ENCODE measurements at places on chromosomes 7 and 10.
A peak's percentile ranks its signal among the peaks of the same experiment; 100 is the strongest.

DNA sequence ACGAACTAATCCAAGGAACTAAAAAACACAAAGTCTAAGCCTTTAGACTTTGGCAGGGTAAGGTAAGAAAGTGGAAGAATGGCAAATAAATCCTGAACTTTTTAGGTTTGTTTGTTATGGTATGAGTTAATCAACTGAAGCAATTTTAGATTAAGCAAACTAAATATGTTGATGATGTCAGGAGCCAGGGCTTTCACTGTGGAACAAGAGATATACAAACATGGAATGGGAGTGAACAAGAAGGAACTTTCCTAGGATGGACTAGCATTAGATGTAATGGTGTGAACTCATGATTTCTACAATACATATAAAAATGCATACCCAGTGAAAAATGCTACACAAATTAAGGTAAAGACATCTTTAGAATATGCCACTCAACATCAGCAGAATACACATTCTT is 35.8 kb downstream of the NT5C2 start:
- no peak for DNase-seq

DNA sequence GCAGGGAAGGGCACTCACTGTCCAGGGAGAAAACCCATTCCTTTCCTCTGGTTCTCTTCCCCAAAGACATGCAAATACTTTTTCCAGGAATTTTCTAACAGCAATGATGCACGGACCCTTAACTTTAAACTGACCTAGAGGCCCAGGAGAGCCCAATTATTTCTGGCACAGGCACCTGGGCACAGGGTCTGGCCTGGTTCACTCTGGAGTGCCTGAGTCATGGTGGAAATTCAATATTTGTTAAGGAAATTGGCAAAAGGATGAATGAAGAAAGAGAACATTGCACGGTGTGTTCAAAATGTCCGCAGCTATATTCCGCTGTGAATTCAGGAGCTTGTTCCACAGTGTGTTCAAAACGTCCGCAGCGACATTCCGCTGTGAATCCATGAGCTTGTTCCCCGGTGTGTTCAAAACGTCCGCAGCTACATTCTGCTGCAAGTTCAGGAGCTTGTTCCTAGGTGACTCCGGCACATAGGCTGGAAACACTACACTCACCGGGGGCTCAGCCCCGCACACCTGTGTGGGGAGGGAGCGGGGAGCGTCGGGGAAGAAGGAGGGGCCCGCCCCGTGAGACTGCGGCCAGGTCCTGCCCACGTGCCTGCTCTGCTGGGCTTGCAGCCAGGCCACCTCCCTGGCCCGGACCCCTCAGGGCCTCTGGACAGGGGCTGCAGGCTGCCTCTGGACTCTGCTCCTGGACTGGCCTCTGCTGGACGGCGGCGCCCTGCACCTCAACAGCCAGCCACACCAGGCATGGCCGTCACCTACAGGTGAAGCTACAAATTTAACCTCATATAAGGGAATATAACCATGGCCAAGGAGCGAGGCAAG is 72.0 kb upstream of the FAM20C start:
- DNase-seq, result no peak

- no peak for DNase-seq
Measured at GRCh38 chr10:78437407-78437768, 403.7 kb downstream of the RPS24 start.

DNA sequence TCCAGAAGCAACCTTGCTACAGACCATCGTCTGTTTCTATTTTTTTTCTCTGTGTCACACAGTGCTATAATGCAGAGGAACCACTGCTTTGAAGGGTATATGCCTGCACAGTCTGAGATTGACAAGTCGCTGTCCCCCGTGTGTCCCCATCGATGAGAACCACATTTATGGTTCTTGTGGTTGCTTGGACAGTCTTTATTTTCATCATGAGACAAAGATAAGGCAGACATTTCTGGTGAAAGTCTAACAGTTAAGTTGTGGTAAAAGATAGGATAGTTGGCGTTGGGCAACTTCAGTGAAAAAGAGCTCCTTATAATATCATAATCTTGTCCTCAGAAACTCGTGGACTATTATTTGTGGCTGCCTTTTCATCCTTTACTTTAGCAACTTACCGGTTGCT is 6.3 kb upstream of the AKR1E2 start:
- no peak for DNase-seq

- DNase-seq, result no peak
Measured at GRCh38 chr10:49375611-49376010, 20.3 kb downstream of the DRGX start.

GRCh38 chr7:3312583-3312982 is 11.5 kb downstream of the SDK1 start:
- DNase-seq, result no peak

DNA sequence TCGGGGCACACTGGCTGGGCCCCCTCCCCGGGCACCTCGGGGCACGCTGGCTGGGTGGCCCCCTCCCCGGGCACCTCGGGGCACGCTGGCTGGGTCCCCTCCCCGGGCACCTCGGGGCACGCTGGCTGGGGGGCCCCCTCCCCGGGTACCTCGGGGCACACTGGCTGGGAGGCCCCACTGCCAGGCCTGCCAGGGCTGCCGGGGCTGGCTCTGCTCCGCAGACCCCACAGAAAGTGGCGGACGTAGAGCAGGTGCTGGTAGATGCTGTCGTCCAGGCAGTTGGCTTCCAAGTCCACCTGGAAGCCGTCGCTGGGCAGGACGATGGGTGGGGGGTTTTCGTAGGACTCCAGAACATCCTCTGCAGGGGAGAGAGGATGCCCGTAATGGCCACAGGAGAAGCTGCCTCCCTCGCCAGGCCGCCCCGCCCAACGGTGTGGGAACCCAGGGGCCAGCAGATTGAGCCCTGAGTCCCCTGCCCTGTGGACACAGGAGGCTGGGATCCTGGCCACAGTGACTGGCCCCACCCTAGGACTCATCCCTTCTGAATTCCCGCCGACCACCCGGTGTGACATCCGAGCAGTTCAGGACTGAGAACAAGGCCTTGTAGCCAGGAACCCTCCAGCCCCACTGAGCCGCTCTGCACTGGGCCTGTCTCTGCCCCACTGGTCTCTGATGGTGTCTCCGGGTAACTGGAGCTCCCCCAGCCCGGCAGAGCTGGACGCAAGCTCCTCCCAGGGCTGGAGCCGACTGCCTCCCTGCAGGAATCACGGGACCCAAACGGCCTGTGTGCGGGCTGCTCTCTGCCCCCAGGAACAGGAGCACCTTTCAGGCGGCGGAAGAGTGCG is 28.2 kb downstream of the AP5Z1 start:
- DNase-seq, result no peak

- DNase-seq, result no peak
Measured at GRCh38 chr10:14875941-14876340, 2.7 kb upstream of the SUV39H2 start.

- DNase-seq, result no peak
Measured at GRCh38 chr10:3978174-3978573, 193.2 kb upstream of the KLF6 start.

GRCh38 chr7:151308791-151309190 is 32.8 kb upstream of the NUB1 start:
- DNase-seq, result no peak

DNA sequence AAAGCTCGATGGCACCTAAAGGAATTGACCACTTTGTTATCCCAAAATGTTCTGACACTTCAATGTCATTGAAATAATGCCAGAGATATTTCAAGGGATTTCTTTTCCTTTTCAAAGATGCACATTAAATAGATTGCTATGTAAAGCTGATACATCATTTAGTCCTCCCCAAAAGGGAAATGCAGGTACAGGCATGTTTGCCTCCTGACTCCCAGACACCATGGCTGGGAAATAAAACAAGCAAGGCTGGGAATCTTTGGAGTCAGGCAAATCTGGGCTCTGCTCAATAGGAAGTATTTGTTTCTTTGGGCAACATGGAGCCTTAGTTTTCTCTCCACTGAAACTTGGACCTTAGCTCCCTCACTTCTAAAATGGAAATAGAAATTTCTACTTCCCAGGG is 230.8 kb upstream of the LRRTM3 start:
- DNase-seq, result no peak

GRCh38 chr10:106111246-106111645 is 1053.3 kb downstream of the SORCS1 start:
- DNase-seq, result no peak

GRCh38 chr10:88920986-88921593 is 31.5 kb downstream of the ACTA2 start:
- DNase-seq, result no peak

GRCh38 chr7:86431761-86432160 is 211.9 kb upstream of the GRM3 start:
- DNase-seq, result no peak

- DNase-seq, result no peak
Measured at GRCh38 chr7:153628406-153628805, 423.8 kb upstream of the DPP6 start.

DNA sequence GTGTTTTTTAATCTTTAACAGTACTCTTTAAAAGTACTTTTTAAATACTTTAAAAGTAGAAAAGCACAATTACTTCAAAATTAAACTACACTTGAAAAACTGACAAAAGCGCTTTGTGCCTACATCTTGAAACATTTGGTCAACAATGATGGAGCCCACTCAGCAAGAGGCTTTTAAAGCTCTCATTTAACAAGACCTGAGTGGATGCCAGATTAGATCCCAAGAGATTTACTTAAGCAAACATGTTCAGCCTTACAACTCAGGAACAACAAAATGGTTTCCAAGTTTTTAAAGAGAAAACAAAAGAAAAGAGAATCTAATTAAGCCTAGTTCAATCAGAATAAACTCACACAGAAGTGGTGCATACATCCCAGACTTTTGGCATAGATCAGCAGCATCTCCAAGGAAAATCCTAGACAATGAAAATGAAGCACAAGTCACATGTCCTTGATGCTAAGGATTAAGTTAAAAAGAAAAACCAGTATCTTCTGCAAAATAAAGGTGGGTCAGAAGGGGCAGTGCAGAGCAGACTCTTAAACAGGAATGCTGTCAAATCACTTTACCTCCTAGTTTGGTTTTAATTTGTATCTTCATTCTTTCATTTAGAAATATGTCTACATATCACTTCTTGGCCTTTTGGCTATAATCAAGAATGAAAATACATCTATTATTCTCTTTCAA is 26.2 kb downstream of the HIBADH start:
- DNase-seq, result no peak

DNA sequence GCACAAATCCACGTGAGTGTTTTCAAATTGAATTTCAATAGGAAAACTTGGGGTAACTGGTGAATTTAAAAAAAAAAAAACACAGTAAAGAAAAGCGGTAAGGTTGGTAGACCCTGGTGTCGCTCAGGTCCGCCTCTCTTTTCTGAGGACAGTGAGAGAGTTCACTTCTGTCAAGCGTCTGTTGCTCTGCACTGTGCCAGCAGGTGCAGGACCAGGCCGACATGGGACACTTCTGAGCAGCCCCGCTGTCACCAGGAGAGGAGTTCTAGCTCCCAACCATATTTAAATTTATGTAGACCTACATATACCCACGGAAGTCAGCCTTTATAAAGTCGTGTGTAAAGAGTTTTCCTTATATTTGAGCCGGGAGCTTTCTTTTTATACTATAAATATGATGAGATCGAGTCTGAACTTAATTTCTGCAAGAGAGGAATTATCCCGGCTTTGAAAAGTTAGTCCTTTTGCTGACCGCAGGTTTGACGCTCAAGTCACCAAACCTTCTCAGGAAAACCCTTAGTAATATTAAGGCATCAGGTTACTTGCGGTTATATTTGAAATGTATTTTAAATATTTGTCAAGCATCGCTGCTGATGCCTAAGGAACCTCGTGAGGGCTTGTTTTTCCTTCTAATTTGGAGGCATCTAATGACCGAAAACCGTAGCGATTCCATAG is 531 bp downstream of the IKZF1 start:
- DNase-seq, result peak; percentile 49

GRCh38 chr7:121608785-121609184 is 212.7 kb upstream of the FAM3C start:
- no peak for DNase-seq

DNA sequence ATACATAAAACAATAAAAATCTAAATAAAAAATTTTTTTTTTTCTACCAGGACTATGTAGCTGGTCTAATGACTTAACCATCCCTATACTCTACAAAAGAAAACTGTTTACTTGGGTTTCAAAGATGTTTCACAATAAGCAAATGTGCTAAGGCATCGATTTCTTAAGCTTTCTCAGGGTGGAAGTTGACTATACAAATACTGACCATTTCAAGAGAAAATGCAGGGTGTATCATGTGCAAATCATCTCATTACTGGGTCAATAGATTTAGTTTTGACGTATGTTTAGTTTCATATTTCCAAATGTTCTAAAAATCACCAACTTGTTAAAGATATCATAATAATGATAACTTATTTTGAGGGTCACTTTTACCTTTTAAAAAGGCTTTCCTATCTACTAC is 7.5 kb downstream of the NRP1 start:
- DNase-seq, result no peak

DNA sequence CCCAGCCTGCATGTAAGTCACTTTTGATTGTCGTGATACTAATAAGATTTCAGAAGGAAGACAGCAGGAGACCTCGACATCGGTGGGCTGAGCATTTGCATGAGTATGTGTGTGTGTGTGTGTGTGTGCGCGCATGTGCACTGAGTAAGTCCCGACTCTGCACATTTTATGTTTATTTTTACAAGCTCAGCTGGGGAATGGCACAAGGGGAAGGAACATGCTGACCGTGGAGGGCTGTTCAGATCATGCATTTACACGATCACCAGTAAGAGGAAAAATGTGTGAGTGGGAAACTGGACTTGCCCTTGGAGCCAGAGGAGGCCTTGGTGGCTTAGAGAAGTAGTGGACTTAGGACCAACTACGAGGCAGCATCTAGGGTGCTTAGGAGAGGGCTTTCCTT is 41.3 kb downstream of the IL2RA start:
- DNase-seq, result no peak
